ENCODE measurements at places on chromosomes 12 and 14.
A peak's percentile ranks its signal among the peaks of the same experiment; 100 is the strongest.

DNA sequence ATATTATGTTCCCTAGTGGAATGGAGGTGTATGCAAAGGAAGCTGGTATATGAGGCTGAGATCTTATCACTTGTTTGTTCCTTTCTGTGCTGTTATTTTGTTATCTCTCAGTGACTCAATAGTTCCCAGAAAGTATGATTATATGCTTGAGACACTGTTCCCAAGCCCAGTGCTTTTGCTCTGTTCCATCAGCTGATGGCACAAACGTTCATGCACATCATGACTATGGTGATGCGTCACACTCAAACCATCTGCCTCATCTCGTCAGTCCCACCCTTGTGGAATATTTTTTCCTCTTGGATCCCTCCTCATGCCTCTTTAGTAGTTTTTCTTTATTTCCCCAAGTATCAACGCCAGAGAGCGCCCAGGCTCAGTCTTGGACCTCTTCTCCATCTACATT is 786.9 kb downstream of the AACS start:
- no peak for DNase-seq

- no peak for DNase-seq
Measured at GRCh38 chr12:123107926-123108681, 42.8 kb downstream of the PITPNM2 start.

DNA sequence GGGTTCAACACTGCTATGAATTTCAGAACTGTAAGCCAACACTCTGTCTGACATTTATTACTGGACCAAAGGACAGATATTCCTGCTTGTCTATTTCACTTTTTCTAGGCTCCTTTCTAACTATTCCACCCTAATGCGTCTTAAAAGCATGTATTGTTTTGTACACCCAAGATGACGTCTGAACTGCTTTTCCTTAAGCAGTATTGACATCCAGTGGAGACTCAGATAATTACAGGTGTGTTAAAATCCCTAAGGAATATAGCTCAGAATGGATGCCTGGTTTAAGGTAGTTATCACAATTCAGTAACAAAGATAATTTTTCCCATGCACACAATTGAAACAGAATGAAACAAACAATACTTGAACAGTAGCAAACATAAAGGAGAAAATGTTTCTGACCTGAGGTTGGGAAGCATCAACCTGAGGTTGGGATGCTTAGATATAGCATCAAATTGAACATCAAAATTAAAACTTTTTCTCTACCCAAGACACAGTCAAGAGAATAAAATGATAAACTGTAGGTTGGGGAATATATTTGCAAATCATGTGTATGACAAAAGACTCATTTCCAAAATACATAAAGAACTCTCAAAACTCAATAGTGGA is 93.7 kb upstream of the PTPRR start:
- no peak for DNase-seq

GRCh38 chr14:77505031-77505430 is 6.4 kb upstream of the ISM2 start:
- DNase-seq, result no peak

DNA sequence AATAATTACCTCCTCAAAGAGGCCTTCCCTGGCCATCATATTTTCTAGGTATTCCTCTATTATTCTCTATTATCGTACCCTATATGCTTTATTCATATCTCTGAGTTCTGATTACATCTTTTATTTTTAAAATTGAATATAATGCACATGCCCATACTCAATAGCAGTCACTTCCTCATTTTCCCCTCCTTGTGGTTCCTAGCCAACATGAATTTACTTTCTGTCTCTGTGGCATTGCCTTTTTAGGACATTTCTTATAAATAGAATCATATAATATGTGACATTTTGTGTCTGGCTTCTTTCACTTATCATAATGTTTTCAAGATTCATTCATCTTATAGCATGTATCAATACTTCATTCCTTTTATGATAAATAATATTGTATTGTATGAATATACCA is 74.4 kb upstream of the TRHDE start:
- no peak for DNase-seq

GRCh38 chr12:112331886-112332285 is 50.3 kb downstream of the HECTD4 start:
- DNase-seq, result no peak

GRCh38 chr14:44163946-44164345 is 343.1 kb downstream of the FSCB start:
- DNase-seq, result no peak

DNA sequence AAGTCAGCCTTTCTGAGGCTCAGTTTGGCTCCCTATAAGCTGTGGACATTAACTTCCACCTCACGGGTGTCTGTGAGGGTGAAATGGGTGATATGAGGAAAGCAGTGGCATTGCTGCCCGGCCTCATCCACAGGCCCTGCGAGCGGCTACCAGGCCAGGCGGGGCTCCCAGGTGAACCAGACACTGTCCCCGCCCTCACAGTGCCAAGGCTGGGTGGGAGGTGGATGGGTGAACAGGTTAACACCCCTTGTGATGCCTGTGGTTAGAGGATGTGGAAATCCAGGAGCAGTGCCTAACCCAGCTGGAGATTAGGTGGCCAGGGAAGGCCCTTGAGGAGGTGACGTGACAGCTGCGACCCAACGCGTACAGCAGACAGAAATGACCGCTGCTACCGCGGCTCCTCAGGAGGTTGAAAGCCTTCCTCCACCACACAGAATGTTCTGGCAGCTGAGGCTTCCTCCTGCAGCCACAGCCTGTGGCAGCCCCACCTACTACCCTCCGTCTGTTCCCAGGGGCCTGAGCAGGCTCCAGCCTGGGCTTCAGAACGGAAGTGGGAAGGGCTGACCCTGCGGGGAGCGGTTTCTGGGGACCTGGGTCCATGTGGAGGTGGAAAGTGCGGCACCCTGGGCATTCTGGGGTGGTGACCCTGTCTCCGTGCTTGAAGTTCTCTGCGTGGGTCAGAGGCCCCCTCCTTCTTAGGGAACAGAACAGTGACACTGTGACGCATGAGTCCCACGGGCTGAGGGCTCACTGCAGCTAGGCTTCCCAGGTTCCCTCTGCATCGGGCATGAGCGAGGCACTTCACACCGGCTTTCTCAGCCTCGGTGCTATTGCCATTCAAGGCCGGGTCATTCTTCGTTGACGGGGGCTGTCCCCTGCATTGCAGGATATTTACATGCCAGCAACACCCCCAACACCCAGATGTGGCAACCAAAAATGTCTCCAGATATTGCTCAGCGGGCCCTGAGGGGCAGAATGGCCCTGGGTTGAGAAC is 9.7 kb downstream of the MMAB start:
- no peak for DNase-seq

DNA sequence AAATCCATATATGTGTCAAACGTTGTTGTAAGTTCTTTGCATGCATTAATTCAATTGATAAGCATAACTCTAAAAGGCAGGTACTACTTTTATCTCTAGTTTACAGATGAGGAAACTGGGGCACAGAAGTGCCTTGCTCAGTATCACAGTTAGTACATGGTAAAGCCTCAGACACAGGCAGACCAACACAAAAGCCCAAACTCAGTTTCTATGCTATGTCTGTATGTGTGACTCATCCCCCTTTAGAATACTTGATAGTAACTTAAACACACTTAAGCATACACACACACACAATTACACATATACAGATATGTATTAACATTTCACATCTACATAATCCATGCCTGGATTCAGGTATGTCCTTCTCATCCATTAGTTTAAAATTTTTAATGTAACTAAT is 88.0 kb downstream of the EPS8 start:
- peak; percentile 27 for DNase-seq

GRCh38 chr14:65501328-65501727 is 88.8 kb downstream of the FUT8 start:
- DNase-seq, result no peak

Data from hematopoietic multipotent progenitor cell treated with erythropoietin and hydrocortisone succinate and interleukin-3 and kit ligand, for 15 days (in vitro differentiated cells).